ENCODE measurements at places on chromosomes 6 and 20.

DNA sequence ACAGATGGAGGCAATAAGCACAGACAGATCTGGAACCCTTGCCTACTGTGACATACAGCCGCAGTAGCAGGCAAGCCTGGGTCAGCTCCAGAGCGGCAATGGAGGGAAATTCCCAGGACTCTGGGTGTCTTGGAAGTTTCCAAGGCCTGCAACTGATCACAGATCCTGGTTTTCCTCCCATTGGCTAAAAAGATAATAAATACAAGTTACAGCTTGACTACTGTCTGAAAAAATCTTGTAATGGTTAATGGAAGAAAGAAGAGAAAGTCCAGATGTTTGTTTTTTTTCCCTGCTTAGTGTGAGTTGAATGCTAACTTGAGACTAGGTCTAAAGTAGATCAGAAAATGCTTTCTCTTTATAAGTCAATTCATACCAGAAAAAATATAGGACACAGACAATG, 307.6 kb downstream of the ALDH8A1 start:
- DNase-seq: no peak

- DNase-seq: no peak
Measured at GRCh38 chr20:5362771-5363170, 46.0 kb upstream of the PROKR2 start.

GRCh38 chr6:125231133-125231532, 70.6 kb downstream of the HDDC2 start:
- no peak for DNase-seq

GRCh38 chr6:16688984-16689636, 72.2 kb downstream of the ATXN1 start:
- DNase-seq: no peak

DNA sequence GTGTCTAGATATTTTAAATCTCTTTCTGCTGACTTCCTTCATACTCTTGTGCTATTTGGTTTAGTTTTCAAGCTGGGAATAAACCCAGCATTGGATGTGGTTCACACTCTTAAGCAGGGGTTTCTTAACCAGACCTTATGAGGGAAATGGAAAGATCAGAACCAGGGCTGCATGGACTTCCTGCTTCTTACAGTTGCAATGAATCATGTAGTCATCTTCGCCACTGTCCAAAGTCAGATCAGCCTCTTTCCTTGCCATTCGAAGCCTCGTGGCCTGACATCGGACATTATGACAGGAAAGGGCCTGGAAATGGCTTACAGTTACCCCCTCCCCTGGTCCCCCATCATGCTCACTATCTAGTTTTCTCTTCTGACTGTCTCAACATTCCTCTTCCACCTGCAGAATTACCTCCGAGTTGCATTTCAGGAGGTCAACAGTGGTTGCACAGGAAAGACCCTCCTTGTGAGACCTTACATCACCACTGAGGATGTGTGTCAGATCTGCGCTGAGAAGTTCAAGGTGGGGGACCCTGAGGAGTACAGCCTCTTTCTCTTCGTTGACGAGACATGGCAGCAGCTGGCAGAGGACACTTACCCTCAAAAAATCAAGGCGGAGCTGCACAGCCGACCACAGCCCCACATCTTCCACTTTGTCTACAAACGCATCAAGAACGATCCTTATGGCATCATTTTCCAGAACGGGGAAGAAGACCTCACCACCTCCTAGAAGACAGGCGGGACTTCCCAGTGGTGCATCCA, 16.8 kb upstream of the NAA20 start:
- DNase-seq: no peak

GRCh38 chr20:58233881-58234528, 5.6 kb upstream of the ANKRD60 start:
- peak; percentile 40 for DNase-seq

DNA sequence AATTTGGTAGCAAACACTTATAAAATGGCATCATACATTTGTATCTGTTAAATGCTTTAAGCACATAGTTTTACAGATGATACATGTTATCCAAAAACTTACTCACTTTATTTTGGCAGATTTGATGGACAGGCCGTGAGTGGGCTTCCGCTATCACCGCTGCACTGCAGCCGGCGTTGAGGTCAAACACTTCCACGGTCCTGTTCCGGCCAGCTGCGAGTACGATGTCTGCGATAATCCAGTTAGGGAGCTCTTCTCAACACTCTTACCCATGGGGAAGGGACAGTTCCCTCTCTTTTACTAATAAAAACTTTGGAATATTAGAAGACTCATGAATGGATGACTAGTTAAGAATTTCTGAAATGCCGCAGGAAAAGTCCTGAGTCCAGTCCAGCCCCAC, 69.0 kb downstream of the WDR27 start:
- no peak for DNase-seq

DNA sequence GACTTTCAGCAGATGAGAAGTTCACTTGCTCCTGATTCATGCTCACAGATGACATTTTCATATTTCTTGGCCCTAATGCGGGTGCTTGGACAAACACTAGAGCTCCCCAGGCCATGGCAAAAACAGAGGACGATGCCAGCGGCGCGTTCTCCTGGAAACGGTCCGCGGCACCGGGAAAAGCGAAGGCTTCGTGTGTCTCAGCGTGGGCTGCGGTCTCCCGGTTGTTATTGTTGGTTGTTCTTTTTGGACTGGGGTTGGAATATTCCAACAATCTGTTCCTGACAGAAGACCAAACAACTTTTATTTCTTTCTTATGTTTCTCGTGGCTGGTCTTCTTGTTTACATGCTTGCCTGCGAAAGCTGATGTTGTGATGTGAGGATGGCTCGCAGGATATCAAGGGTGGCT, 46.8 kb upstream of the NEDD9 start:
- no peak for DNase-seq

All from stimulated activated CD4-positive, alpha-beta T cell treated with anti-CD3 and anti-CD28 coated beads, Interleukin-12 subunit alpha, Interleukin-12 subunit beta, amount 100 ng/mL, for 48 hours (primary cell).